ENCODE measurements at places on chromosomes 3 and 15. TPM values are rescaled to one million over a fixed set of nuclear protein-coding genes. Genes with fewer than 3 reads are reported as not detected.

- no peak overlapping the region for H3K4me3 ChIP-seq
- peaks cover 8% of the 10 kb centered on the region for H3K27me3 ChIP-seq
These were observed 22.9 kb upstream of the HHATL start for GRCh38 chr3:42725454-42725853.

GRCh38 chr3:61956236-61956635, 394.9 kb downstream of the PTPRG start:
- peak; percentile 88 for DNase-seq
- no peaks in the 10 kb centered on the region for H3K27me3 ChIP-seq
- peak overlapping the region; percentile 62 for H3K4me3 ChIP-seq
- H3K27ac ChIP-seq, result peak overlapping the region; percentile 86
- H3K36me3 ChIP-seq, result no peaks in the 10 kb centered on the region
- H3K4me1 ChIP-seq, result peaks cover 37% of the 10 kb centered on the region

DNA sequence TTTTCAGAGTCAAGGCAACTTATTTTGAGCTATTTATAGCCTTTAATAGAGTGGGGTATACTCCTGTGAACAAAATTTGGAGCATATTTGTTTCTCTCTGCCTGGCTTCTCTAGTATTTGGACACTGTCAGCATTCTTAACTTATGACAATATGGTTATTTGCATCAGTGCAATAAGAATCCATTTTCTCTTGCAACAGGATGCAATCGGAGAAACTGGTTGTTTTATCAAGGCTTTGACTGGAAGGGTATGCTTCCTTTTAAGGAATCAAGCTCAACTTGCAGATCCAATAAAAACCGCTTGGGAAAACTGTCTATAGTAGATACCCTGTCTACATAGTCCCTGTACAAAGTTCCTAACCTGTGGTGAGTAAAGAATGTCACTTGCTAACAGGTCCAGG, 106.7 kb downstream of the DPH6 start:
- H3K4me3 ChIP-seq, result peak overlapping the region; percentile 10
- peaks cover 34% of the 10 kb centered on the region for H3K4me1 ChIP-seq
- DNase-seq, result peak; percentile 72
- peak overlapping the region; percentile 50 for H3K27ac ChIP-seq
- H3K36me3 ChIP-seq, result no peaks in the 10 kb centered on the region
- H3K27me3 ChIP-seq, result no peaks in the 10 kb centered on the region

- H3K36me3 ChIP-seq, result no peaks in the 10 kb centered on the region
- H3K4me3 ChIP-seq, result no peak overlapping the region
- DNase-seq, result no peak
- H3K4me1 ChIP-seq, result no peaks in the 10 kb centered on the region
- H3K27ac ChIP-seq, result no peak overlapping the region
These were observed 446.5 kb downstream of the CNTN3 start for GRCh38 chr3:74167926-74168325.

- H3K27ac ChIP-seq, result no peak overlapping the region
- no peaks in the 10 kb centered on the region for H3K36me3 ChIP-seq
- no peak overlapping the region for H3K4me3 ChIP-seq
- DNase-seq, result no peak
- no peaks in the 10 kb centered on the region for H3K27me3 ChIP-seq
These were observed 7.2 kb downstream of the ITIH3 start for GRCh38 chr3:52801839-52802238.

GRCh38 chr3:162437480-162437879, 940.9 kb downstream of the OTOL1 start:
- H3K4me1 ChIP-seq, result no peaks in the 10 kb centered on the region
- H3K27me3 ChIP-seq, result no peaks in the 10 kb centered on the region
- no peak overlapping the region for H3K4me3 ChIP-seq
- H3K36me3 ChIP-seq, result no peaks in the 10 kb centered on the region
- no peak overlapping the region for H3K27ac ChIP-seq
- DNase-seq, result peak; percentile 8

GRCh38 chr3:38651153-38651789, 1.8 kb upstream of the SCN5A start:
- no peaks in the 10 kb centered on the region for H3K36me3 ChIP-seq
- H3K4me3 ChIP-seq, result no peak overlapping the region
- H3K4me1 ChIP-seq, result no peaks in the 10 kb centered on the region
- peak; percentile 74 for DNase-seq
- H3K27me3 ChIP-seq, result peaks cover 57% of the 10 kb centered on the region

- no peak overlapping the region for H3K4me3 ChIP-seq
- no peak overlapping the region for H3K27ac ChIP-seq
- H3K4me1 ChIP-seq, result peaks cover 7% of the 10 kb centered on the region
These were observed 14.2 kb downstream of the DZIP3 start for GRCh38 chr3:108603691-108604090.

GRCh38 chr3:176354843-176355242, 842.4 kb downstream of the TBL1XR1 start:
- peaks cover 27% of the 10 kb centered on the region for H3K4me1 ChIP-seq
- H3K4me3 ChIP-seq, result no peak overlapping the region
- no peak for DNase-seq
- H3K36me3 ChIP-seq, result no peaks in the 10 kb centered on the region
- no peaks in the 10 kb centered on the region for H3K27me3 ChIP-seq

GRCh38 chr3:107496855-107497254, 25.9 kb upstream of the BBX start:
- H3K4me1 ChIP-seq, result no peaks in the 10 kb centered on the region
- no peak for DNase-seq
- H3K36me3 ChIP-seq, result no peaks in the 10 kb centered on the region

- peak; percentile 43 for DNase-seq
- H3K27me3 ChIP-seq, result no peaks in the 10 kb centered on the region
- H3K27ac ChIP-seq, result no peak overlapping the region
- H3K4me3 ChIP-seq, result no peak overlapping the region
- H3K36me3 ChIP-seq, result peaks cover 4% of the 10 kb centered on the region
These were observed 54.2 kb downstream of the MAP4 start for GRCh38 chr3:47961815-47962606.

DNA sequence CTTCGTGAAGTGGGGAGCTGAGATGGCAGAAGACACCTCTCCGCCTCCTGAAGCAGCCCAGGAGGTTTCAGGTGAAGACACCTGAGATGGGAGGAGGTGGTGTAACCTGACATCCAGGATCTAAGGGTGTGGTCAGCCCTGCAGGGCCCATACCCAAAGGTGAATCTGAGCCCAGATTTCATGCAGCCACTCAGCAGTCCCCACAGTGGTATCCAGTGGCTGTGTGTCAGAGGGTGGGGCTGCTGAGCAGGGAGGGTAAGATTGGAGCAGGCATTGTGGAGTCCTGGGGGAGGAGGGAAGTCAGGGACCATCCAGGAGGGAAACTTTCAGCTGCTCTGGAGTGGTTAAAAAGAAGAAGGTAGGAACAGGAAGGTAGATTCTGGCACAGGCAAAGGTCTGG, 46.0 kb upstream of the SMAD6 start:
- no peaks in the 10 kb centered on the region for H3K4me1 ChIP-seq
- no peak overlapping the region for H3K27ac ChIP-seq
- no peak for DNase-seq
- H3K27me3 ChIP-seq, result no peaks in the 10 kb centered on the region
- H3K4me3 ChIP-seq, result no peak overlapping the region

DNA sequence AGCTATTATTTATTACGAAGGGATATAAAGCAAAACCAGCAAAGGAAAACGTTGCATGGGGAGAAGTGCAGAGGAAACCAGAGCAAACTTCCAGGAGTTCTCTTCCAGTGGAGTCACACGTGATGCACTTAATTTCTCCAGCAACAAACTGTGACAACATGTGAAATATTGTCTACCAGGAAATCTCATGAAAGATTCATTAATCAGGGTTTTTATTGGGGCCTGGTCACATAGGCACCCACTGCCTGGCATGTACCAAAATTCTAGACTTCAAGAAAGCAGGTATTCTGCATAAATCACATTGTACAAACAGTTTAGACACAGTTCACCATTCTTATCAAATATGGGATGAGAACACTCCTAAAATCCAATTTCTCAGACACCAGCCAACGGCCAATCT, 5.4 kb upstream of the TFG start:
- H3K4me3 ChIP-seq, result no peak overlapping the region
- H3K4me1 ChIP-seq, result peaks cover 14% of the 10 kb centered on the region
- DNase-seq, result no peak
- no peak overlapping the region for H3K27ac ChIP-seq

GRCh38 chr15:94300612-94301011, 69.3 kb downstream of the MCTP2 start:
- no peaks in the 10 kb centered on the region for H3K36me3 ChIP-seq
- H3K4me1 ChIP-seq, result no peaks in the 10 kb centered on the region
- no peak overlapping the region for H3K27ac ChIP-seq
- H3K27me3 ChIP-seq, result no peaks in the 10 kb centered on the region
- no peak overlapping the region for H3K4me3 ChIP-seq

GRCh38 chr3:108091498-108092250, 843 bp upstream of the CD47 start:
- no peaks in the 10 kb centered on the region for H3K27me3 ChIP-seq
- H3K4me1 ChIP-seq, result peaks cover 7% of the 10 kb centered on the region
- H3K4me3 ChIP-seq, result peak overlapping the region; percentile 85
- H3K27ac ChIP-seq, result peak overlapping the region; percentile 67
- no peak for DNase-seq

ZDHHC3 gene
- total RNA-seq, result 76.2 TPM

PPP4R2 gene
- 41.1 TPM for total RNA-seq

DNAJA4 gene
- 2.7 TPM for total RNA-seq

CCR3 gene
- not detected for total RNA-seq
